ENCODE measurements at places on chromosomes 7 and 10.

DNA sequence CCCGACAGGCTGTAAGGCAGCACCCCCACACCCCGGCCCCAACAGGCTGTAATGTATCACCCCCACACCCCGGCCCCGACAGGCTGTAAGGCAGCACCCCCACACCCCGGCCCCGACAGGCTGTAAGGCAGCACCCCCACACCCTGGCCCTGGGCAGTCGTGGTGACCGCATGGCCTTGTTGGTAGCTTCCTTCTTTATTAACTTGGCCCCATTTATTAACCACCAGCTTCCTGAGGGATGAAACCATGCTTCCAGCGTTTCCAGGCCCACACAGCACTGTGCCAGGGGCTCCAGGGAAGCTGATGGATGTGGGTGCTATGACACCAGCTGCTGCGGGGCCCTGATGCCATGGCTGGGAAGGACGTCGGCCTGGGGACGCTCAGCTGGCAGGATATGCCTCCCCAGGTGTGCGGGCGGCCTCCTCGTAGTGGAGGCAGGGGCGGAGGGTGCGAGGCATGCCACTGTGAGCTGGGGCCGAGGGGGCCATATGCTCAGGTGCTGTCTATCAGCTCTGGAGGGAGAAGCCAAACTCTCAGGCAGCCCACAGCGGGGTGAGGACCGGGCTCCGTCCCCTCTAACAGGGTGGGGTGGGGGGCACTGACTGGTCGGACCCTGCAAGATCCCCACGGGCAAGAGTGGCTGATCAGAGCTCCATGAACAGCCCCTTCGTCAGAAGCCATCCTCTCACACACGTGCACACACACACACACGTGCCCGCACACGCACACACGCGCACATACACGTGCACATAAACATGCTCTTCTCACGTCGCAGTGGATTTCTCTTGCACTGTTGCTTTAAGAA lies 311.0 kb downstream of the PTPRN2 start:
- DNase-seq = no peak

GRCh38 chr10:81725851-81726250 lies 149.1 kb upstream of the NRG3 start:
- no peak for DNase-seq

DNA sequence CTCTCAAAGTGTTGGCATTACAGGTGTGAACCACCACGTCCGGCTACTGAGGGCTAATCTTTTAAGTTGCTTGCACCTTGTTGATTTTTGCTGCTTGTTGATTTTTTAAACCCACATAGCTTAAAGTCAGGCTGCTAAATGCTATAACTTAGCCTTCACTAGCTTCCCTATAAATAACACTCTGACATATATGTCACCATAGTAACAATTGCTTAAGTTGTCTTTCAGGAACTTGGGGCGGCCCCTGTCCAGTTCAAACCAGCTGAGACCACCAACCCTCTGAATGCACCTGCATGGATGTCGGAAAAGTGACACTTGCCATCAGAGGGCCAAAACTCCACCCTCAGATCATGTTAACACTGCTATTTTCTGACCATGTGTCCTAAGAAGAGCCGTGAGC lies 47.3 kb downstream of the ST8SIA6 start:
- no peak for DNase-seq

DNA sequence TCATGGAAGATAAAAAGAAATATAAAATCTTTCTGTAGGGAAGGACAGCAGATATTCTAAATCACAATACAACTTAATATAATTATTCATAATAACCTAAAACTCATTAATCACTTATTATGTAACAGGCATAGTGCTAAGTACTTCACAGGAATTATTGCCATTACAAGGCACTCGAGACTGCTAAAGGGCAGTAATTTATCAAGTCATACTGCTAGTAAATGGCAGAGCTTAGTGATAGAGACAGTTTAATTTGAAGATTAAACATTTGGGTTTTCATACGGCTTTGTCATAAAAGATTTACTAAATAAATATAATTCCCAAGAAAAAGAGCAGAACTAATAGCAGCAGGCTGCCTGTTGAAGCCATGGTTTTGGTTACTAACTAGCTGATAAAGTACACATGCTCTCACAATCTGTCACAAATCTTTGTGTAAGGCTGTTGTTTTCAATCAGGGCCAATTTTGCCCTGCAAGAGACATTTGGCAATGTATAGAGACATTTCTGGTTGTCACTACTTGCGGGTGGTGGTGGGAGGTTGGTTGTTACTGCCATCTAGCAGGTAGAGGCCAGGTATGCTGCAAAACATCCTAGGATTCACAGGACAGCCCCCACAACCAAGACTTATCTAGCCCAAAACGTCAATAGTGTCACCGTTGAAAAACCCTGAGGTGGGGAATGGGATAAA lies 233.3 kb upstream of the CACNA2D1 start:
- no peak for DNase-seq

DNA sequence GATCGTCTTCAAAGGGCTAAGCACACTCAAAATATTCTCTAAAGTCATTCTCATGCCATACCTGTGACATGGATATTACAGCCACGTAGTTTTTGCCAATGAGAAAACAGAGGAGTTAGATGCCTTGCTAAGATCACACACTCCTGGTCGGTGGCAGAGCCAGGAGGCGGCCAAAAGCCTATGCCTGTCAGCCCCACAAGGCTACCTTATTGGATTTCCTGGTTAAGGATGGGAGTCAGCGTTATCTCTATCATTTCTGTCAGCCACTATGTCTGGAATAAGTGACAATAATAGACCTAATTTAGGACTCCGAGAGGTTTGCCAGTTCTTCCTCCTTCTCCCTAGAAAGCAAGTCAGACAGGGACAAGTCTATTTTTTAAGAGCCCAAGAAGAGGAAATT lies 250.8 kb downstream of the TRIL start:
- DNase-seq = no peak

GRCh38 chr10:92464364-92464763 lies 109.5 kb downstream of the IDE start:
- DNase-seq = no peak

GRCh38 chr7:47991270-47991669 lies 11.9 kb upstream of the HUS1 start:
- DNase-seq = no peak

All from muscle of back (tissue), 13 donors.